ENCODE measurements at places on chromosomes 16 and 17. TPM values are rescaled to one million over a fixed set of nuclear protein-coding genes. Genes with fewer than 3 reads are reported as not detected.

Gene CSF3
- total RNA-seq = 2.9 TPM

Gene PPM1E
- not detected for total RNA-seq

Gene CASKIN1
- 0.58 TPM for total RNA-seq

Gene PIK3R5
- total RNA-seq = not detected

Gene PDIA2
- 0.99 TPM for total RNA-seq

Gene SPSB3
- total RNA-seq = 39.0 TPM

Gene FLOT2
- 131 TPM for total RNA-seq

Gene CYBA
- total RNA-seq = 37.0 TPM

Gene PRKCB
- total RNA-seq = not detected

Gene RNF222
- total RNA-seq = not detected

Gene UMOD
- not detected for total RNA-seq

Gene PRR29
- total RNA-seq = 0.78 TPM

Gene ST6GALNAC1
- total RNA-seq = not detected

Gene PIGS
- total RNA-seq = 68.6 TPM

Gene PRSS22
- total RNA-seq = not detected

Gene PLCG2
- 13.6 TPM for total RNA-seq

Gene MLX
- 40.9 TPM for total RNA-seq

Gene CCDC78
- total RNA-seq = 1.3 TPM

Gene MYH1
- total RNA-seq = not detected

Gene GPR142
- total RNA-seq = not detected

Gene SLC6A4
- total RNA-seq = not detected

Gene SPATA22
- not detected for total RNA-seq

Gene RCVRN
- total RNA-seq = not detected

Gene CDK5R1
- total RNA-seq = 3.9 TPM

Gene ZNF205
- total RNA-seq = 15.5 TPM

Gene RPH3AL
- total RNA-seq = 7.0 TPM

Gene C16orf92
- not detected for total RNA-seq

Gene CXCL16
- total RNA-seq = 4.8 TPM
